ENCODE measurements at places on chromosomes 5 and 9.

- peak; percentile 78 for DNase-seq
Observed at GRCh38 chr5:55438998-55439397, 95.8 kb downstream of the PLPP1 start.

- DNase-seq = peak; percentile 10
Observed at GRCh38 chr5:180494510-180495181, 467 bp downstream of the CNOT6 start.

DNA sequence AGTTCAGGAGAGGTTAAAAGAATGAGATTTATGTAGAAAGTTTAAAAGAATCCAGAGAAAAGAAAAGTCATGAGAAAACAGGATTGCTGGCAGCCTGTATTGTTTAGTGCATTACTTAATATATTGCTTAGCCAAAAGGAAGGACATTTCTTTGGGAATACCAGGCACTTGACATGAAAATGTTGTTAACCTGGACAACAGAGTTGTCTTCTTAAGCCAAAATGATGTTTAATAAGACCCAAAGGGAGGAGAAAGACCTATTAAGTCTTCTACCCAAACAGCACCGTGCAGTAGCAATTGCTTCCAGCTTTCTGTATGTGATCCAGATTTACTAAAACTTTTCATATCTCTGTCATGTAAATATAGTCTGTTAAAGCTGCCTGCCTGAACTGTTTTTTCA lies 74.0 kb upstream of the PRLR start:
- no peak for DNase-seq

GRCh38 chr5:139733698-139734538 lies 61.7 kb upstream of the PSD2 start:
- DNase-seq = no peak

- no peak for DNase-seq
Observed at GRCh38 chr9:130663258-130663976, 977 bp upstream of the PRDM12 start.

GRCh38 chr9:20603524-20604268 lies 18.6 kb downstream of the MLLT3 start:
- DNase-seq = no peak

GRCh38 chr9:117234103-117234502 lies 180.8 kb downstream of the ASTN2 start:
- no peak for DNase-seq

DNA sequence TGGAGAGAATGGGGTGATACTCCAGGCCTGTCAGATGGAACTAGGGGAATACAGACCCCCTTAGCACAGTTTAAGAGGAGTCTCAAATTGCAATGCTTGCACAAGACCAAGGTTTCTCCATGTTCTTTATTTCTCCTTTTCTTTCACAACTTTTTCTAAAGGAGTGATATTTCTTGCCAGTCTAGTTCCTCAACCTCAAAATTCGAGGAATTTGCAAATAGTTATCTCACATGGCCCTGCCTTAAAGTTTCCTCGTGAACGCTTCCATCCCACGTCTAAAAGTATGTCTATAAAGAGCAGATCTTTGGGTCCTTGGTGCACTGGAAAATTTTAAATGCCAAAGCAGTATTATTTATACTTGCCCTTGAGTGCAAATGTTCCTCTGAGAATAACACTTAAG lies 373.8 kb upstream of the KLF4 start:
- no peak for DNase-seq

GRCh38 chr9:132108728-132109127 lies 29.1 kb upstream of the MED27 start:
- DNase-seq = no peak

DNA sequence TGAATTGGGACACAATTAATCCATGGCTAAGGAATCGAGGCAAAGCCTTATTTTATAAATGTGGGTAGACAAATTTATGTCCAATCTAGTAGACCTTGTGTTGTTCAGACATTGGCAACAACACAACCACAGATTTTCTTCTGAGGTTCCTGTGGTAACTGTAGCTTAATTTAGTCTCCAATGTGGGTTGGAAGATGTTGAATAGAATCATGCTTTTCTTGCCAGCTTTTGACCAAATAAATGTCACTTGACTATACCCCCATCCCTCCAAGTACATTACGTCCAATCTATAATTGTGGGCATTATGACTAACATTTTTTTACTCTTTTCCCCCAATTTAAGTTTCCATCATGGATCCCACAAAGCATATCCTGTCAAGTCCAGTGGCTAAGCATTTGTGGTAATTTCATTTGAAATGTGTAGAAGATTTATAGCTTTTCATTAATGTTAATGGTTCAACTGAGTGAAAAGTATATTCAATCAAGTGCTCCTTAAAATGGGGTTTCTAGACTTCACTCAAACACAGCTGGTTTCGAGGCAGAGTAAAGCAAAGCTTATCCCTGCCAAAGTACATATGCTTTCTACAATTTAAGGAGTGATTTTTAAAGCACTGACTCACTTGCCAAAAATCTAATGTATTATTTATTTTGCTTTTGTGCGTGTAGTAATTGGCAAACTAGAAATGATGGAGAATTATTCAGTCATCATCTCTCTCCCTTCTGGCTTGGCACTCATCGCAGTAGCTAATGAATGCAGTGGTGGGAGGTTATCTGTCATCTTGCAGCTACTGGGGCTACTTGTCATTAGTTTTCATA lies 141.8 kb downstream of the FAM174A start:
- peak; percentile 8 for DNase-seq

DNA sequence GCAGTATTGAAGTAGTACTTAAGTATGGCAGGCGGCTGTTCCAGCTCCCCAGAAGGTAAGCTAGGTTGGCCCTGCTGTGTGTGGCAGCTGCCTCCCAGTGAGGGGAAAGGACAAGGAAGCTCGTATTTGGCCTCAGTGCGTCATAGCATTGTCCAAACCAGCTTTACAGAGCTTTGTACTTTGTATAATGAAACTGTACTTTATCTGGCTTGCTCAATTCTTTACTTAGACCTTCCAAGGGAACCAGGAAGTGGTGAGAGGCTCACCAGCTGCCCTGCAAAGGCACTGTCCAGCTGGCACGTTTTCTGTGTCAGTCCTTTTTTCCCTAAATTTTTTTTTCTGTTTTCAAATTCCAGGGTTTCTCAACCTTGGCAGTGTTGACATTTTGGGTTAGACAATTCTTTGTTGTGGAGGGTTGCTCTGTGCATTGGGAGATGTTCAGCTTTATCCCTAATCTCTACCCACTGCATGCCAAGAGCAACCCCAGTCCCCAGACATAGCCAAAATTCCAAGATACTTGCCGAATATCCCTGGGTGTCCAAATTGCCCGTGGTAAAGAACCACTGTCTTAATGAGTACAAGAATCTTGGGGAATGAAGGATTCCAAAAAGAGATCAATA lies 474.5 kb downstream of the LRRC70 start:
- DNase-seq = no peak

GRCh38 chr5:135843571-135844337 lies 9.3 kb downstream of the SLC25A48 start:
- no peak for DNase-seq

GRCh38 chr5:34695275-34696027 lies 39.3 kb downstream of the RAI14 start:
- DNase-seq = no peak

GRCh38 chr9:124038790-124039633 lies 27.4 kb downstream of the LHX2 start:
- no peak for DNase-seq

DNA sequence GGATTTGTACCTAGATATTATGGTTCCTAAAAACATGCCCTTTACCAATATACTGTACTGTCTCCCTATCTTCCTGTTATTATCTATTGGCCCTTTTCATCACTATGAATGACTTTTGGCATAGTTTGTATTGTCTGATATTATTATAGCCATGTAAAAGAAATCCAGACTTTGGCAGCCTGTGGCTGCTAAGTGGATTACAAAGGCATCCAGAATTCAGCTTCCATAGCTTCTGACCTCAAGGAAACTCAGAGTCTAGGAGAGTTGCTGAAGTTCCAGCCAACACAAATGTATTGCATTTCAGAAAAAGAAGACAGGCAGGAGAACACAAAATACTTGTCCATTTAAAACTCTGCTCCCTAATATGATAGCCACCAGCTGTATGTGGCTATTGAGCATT lies 319.2 kb upstream of the MPDZ start:
- no peak for DNase-seq

GRCh38 chr5:38757451-38758245 lies 88.2 kb upstream of the OSMR start:
- no peak for DNase-seq

GRCh38 chr9:134301387-134302129 lies 24.7 kb upstream of the RXRA start:
- no peak for DNase-seq

- no peak for DNase-seq
Observed at GRCh38 chr9:106867286-106867685, 4.3 kb downstream of the ZNF462 start.

DNA sequence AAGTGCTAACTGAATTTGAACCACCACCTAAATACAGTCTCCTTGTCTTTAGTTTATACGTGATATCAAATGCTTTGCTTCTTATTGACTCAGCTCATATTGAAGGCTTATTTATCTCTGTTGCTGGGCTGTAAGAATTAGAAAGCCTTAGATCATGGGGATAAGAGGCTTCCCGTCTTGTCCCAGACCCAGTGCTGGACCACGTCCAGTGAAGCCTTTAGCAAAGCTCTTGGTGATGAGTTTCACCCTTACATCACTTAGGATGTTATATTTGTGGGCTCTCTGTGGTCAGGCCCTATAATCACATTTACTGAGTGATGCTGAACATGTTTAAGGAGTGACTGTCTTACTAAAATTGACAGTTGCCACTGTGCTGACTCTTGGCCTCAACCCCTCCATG lies 11.2 kb downstream of the FAM240B start:
- DNase-seq = peak; percentile 21

Measured in foreskin fibroblast (primary cell).